ENCODE measurements at places on chromosomes 2 and 18.

GRCh38 chr18:22399949-22400348 lies 17.8 kb downstream of the CTAGE1 start:
- DNase-seq, result no peak

GRCh38 chr2:58620093-58620492 lies 379.0 kb upstream of the FANCL start:
- DNase-seq, result no peak

DNA sequence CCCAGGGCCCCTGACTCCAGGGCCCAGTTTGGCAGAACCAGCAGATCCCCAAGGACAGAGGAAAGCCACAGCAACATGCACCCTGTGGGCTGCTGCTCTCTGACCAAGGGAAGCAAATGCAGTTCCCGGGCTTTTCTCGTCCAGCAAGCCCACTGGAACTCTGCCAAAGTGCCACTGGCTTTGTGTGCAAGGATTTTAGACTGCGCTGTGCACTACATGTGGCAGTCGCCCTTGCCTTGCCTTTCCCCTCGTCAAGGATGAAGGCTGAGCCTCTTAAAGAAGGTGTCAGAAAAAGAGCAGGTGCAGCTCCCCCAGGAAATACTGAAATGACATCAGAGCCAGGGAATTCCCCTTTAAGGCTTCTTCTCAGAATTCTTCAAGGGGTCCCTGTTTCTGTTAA lies 199.2 kb downstream of the TFCP2L1 start:
- no peak for DNase-seq

DNA sequence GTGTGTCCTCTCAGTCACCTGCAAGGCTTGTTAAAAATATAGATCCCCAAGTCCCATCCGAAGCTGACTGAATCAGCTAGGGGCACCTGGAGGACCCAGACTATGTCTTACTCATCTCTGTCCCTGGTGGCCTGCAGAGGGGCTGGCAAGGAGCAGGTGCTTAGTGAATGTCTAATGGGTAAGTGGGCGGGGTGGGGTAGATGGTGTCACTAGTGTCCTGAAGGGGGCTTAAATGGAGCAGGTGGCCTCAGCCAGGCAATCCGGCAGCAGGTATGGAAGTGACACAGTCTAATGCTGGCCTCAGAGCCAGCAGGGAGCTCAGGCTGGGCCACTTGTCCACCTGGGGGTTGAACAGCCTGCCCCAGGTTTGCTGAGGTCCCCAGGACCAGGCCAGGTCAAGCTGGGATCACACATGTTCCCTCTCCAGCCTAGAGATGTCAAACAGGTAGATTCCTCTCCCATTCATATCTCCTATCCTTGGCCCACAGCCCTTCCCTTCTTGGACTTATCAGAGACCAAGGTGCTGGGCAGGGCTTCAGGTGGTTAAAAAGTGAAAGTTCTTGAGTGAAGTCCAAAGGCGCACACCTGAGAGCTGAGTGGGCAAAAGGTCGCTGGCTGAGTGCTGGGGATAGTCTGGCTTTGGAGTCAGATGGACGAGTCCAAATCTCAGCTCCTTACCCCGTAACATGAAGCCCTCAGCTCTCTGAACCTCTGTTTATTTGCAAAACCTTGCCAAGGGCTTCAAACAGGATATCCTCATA lies 1.7 kb downstream of the STEAP3 start:
- no peak for DNase-seq

DNA sequence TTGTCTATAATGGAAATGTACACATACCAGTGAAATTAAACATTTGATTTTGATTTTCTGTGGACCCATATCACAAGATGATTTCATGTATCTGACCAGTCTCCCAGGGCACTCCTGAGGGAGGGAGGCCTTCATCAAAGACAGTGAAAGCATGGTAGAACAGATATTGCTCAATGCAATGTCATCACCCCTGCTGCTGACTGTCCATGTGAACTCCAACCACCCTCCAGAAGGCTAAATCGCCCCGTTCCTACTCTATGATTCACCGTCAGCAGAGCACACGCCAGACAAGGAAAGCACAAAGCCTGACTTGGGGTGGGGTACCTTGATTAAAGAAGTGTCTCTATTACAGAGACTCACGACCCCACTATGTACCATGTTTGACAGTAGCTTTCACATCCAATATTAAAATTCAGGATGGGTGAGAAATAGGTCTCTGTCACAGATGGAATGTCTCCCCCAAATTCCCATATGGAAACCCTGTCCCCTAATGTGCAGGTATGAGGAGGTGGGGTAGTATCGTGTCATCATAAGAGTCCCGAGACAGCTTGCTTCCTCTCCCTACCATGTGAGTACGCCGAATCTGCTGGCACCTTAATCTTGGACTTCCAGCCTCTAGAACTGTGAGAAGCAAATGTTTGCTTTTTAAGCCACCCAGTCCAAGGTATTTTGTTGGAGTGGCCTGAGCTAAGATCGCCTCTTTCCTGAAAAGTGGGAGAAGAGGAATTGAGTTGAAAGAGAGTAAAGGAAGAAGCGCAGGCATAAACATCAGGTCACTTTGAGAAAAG lies 42.4 kb downstream of the CYB5A start:
- DNase-seq, result no peak

DNA sequence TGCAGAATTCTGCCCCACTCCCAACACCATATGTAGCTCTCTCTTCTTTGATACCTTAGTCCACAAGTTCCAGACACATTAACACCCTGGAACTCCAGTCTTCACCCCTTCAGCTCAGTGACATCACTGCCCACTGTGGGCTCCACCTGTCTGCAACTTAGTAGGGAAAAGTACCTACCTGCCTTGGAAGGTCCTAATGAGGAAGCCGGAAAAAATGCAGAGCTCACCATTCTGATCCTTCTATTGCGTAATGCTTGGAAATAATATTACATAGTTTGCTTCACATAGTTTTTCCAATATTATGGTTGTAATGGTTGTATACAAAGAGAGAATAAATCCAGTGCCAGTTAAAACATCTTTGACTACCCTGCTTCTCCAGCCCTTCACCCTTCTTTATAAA lies 738.4 kb downstream of the RNF144A start:
- DNase-seq, result no peak

DNA sequence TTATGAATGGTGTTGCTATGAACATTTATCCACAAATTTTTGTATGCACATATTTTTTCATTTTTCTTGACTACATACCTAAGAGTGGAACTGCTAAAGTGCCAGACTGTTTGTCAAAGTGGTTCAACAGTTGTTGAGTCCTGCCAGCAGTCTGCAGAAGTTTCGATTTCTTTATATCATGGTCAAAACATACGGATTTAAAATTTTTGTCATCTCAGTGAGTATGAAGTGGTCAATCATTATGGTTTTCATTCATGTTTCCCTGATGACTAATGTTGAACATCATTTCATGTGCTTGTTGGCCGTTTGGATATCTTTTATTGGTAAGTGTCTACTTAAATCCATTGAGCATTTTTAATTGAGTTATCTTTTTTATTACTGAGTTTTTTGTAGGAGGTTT lies 39.2 kb downstream of the CCDC138 start:
- DNase-seq, result no peak

DNA sequence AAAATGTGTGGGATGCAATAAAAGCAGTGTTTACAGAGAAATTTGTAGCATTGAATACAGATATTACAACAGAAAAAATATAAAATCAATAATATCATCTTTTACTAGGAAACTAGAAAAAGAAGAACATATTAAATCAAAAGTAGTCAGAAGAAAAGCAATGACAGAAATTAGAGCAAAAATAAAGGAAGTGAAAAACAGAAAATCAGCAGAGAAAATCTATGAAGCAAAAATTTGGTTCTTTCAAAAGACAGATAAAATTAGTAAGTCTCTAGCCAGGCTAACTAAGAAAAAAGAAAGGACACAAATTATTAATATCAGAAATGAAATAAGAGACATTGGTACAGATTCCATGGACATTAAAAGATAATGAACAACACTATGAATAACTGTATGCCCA lies 212.0 kb upstream of the MGAT5 start:
- DNase-seq, result no peak

- no peak for DNase-seq
Measured at GRCh38 chr18:51076503-51076902, 46.5 kb downstream of the SMAD4 start.

Data from activated CD4-positive, CD25-positive, alpha-beta regulatory T cell (primary cell).